GM12891 (cell line): ENCODE measurements at places on chromosomes 16 and 17.

GRCh38 chr17:17154981-17155380 is 51.2 kb downstream of the PLD6 start:
- no peak for DNase-seq

DNA sequence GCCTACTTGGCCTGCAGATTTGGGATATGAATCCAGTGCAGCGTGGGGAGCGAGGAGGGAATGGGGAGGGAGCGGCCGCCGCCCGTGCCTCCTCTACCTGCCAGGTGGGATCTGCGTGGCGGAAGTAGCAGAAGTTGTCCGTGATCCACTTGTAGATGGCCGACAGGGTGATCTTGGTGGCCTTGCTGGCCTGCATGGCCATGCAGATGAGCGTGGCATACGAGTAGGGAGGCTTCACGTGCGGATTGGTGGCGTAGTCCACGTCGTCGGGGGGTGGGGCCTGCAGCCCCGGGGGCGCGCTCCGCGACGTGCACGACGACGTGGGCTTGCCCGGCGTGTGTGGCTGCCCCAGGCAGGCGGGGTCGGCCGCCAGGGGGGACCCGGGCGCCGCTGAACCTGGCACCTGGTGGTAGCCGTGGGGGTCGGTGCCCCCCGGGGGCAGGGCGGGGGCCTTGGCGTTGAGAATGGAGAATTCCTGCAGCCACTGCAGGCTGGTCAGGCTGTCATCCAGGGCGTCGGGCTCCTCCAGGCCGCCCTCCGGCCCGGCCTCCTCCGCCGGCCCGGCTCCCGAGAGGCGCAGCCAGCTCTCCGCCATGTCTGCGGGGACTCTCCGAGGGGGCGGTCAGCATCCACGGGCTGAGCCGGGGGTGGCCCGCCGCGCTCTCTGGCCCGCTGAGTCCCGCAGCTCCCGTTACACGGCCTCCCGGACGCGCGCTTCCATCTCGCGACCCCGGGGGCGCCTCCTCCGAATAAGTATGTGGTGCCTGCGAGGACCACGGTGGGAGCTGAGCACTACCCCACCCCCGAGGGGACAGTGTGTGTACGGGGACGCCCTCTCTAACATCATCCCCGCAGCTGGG is 1.0 kb downstream of the FOXJ1 start:
- peak; percentile 76 for DNase-seq

GRCh38 chr17:10327640-10328039 is 45.2 kb downstream of the MYH13 start:
- DNase-seq = peak; percentile 71

DNA sequence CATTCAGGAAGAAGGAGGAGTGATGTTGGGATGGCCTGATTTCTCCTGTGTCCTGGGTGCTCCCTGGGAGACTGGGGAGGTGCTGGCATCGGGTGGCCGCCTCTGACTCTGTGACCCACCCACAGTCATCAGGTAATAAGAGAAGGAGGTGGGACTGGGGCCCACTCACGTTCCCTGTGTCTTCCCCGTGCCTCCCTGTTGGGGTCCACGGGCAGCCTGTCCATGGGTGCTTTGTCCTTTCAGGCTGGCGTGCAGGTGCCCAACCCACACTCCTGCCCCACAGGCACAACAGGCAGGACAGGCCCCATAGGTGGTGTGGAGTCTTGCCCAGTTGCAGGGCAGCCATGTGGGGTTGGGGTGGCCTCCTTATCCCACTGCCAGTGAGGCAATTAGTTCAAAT is 4.0 kb downstream of the DEF8 start:
- DNase-seq = no peak

DNA sequence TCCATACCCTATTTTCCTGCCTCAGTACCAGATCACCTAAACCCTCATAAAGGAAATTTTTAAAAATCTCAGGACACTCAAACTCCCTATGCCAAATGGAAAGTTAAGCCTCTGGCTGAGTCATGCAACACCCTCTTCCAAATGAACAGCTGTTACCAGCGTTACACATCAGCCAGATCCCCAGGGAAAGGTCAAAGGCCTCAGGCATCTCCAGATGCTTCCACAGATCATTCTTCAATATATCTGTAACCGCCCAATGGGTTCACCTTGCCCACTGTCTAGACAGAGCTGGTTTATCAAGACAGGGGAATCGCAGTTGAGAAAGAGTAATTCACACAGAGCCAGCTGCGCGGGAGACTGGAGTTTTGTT is 29.1 kb upstream of the SHCBP1 start:
- no peak for DNase-seq

DNA sequence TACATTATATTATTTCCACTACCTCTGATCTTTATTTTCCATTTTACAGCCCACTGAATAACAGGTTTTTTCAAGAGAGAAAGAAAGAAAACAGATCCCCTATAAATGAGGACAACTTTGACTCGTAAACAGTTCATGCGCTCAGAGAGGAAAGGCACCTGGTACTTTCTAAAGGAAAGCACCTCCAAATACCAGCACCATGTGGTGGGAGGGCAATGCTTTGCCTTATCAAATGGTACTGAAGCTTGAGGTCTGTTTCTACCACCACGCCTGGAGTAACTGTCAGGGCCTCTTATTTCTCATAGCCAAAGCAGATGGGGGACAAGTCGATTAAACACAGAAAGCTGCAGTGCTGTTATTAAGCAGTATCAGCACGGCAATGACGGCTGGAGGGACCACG is 510.3 kb upstream of the ZFHX3 start:
- no peak for DNase-seq

DNA sequence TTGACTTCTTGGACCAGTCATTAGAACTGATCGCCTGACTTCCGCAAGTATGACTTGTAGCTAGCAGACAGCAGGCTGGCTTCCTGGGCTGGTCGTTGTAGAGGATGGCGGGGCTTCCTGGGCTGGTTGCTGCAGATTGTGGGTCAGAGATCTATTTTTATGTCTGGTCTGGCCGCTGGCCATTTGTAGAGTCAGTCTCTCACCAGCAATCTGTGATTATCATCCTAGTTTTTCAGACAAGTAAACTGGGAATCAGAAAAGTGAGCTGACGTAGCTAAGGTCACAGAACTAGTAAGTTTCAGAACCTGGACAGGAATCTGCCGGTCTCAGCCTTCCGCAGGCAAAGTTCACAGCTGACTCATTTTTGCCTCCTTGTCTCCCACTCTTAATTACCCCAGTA is 19.1 kb downstream of the GPR142 start:
- DNase-seq = no peak

- no peak for DNase-seq
Observed at GRCh38 chr16:3348547-3349167, 7.0 kb upstream of the OR2C1 start.

- DNase-seq = no peak
Observed at GRCh38 chr17:77006971-77007649, 133.7 kb upstream of the SEC14L1 start.

GRCh38 chr16:52552643-52553042 is 5.7 kb upstream of the TOX3 start:
- no peak for DNase-seq

GRCh38 chr16:79107301-79107700 is 493.2 kb downstream of the MAF start:
- no peak for DNase-seq

- no peak for DNase-seq
Observed at GRCh38 chr17:67427424-67427823, 50.3 kb downstream of the PITPNC1 start.

- DNase-seq = no peak
Observed at GRCh38 chr17:40564883-40565768, at the start of gene CCR7. Gene CCR7, minus strand, starts transcription at chr17:40565472. Its CDS starts 63 bp downstream, at chr17:40565409.

DNA sequence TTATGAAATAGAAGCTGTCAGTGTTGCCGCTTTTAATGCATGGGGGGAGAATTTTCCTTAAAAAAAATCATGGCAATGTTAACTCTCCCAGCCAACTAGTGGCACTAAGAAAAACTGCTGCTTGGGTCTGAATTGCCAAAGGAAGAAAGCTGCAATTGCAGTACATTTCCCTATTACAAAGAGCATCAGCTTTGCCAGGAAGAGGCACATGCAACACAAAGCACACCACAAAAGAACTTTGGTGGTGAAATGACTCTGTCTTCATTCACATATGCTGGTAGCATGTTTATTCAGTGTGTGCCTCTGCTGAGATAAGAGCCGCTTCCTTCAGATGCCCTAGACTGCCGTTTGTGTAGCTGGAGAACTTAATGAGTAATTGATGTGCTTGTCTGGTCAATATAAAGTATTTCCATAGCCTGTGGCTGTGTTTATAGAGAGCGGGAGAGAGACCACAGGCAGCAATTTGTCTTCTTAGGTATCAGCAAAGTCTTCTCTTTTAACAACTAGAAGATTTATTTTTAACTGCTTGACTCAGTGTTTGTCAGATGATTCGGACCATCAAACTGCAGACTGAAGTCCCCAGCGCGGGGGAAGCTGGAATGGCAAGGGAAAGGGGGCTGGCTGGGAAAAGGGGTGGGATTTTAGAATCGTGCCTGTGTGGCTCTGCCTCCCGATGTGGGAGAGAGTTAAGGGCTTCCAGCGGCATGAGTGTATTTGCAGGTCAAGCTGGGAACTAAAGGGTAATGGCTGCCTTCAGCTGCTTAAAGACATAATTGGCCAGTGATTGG is 115.1 kb downstream of the MRTFB start:
- no peak for DNase-seq

- no peak for DNase-seq
Observed at GRCh38 chr16:2675714-2676113, 6.6 kb upstream of the KCTD5 start.

- no peak for DNase-seq
Observed at GRCh38 chr17:13537871-13538643, 63.7 kb downstream of the HS3ST3A1 start.

GRCh38 chr16:80993834-80994233 is 12.9 kb downstream of the CMC2 start:
- DNase-seq = no peak

GRCh38 chr16:63061319-63061718 is 1025.1 kb upstream of the CDH8 start:
- DNase-seq = no peak

DNA sequence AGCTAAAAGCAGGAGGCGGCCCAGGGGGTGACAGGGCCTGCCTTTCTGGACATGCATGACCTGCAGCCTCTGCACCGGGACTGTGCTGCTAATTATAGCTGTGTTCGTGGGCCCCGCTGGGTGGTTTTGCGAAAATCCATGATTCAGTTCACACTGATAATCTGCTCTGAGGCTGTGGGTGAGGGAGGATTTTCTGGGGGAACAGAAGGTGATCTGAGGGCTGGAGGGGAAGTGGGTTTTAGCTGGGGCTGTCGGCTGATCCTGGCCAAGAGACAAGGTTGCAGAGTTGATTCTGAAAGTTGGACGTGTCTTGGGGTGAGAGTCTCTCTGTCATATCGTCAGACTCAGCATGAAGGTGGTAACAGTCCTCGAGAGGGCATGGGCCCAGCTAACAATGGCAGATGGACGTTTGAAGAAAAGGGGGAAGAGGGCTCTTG is 187.5 kb upstream of the ZNF469 start:
- no peak for DNase-seq

GRCh38 chr17:40541060-40541872 is 24.0 kb downstream of the CCR7 start:
- no peak for DNase-seq

GRCh38 chr16:27500801-27501200 is 48.9 kb downstream of the GTF3C1 start:
- DNase-seq = no peak

DNA sequence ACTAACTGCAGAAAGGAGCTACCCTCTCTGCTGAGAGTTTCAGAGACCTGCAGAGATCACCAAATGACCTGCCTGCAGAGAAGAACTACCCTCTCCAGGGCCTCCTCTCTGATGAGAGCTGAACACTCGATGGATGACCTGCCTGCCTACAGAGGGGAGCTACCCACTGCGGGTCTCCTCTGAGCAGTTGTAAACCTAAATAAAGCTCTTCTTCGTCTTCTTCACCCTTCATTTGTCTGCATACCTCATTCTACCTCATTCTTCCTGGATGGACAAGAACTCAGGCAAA is 24.2 kb downstream of the SSH2 start:
- DNase-seq = no peak

DNA sequence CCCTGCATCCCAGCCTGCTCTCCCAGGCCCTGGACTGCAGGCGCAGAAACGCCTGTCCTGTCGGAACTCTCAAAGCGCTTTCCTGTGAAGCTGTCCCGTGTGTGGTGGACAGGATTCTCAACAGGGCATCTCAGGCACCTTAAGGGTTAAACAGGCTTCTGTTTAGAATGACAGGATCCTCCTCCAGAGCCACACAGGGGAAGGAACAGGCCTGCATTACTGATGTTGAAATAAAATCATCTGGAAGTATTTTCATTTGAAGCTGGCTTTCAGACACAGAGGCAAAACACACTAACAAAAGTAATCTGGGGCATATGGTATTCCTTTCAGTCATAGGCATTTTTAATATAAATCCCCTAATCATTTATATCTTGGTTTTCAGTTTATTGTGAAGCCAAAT is 7.4 kb downstream of the HS3ST3A1 start:
- no peak for DNase-seq

DNA sequence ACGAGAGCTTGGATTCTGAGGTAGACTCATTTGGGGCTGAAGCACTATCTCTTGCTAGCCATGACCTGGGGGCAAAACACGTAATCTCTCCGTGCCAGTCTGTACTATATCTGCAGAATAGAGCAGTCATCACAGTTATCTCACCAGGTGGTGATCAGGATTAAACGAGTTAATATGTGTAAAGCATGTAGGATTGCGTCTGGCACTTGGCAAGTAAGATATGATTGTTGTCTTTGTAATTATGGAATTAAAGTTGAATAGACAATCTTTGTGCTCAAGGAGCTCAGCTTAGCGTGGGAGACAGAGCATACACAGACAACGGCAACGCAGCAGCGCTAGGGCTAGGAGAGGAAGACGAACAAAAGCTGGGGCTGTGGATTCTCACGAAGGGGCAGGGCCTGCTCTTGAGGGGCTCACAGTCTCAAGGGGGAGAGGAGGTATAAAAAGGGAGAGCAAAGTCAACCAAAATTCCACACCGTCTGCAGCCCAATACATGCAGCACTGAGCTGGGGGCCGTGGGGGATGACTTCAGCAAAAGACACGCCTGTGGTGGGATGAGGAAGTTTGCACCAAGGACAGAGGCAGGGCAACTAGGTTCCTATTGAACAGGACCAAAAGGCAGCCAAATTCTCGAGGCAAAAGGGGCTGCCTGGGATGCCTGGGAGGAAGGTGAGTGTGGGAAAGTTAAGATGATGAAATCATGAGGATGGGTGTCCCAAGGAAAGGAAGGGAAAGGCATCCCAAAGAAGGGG is 68.6 kb downstream of the SDK2 start:
- DNase-seq = no peak

DNA sequence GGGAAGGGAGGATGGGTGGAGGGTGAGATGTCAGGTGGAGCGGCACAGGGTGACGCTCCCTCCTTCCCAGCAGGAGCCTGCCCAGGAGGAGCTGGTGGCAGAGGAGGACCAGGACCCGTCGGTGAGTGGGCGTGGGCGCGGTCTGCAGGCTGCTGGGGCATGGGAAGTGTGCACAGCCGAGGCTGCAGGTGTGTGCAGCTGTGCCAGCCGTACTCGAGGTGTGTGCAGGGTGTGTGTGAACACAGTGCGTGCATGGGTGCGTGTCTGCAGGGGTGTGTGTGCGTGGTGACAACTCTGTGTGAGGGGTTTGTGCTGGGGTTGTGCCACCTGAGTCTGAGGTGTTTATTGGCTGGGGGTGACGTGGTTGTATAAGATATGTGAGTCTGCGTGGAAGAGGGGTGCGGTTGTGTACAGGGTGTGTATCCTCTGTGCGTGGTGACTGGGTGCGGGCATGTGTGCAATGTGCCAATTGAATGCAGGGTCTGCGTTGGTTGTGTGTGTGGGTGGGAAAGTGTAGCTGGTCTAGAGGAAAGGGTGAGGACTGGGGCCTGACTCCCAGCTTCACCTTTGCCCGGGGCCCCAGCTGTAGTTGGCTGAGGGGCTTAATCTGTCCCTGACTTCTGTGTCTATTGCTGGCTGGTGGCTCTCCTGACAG is 670 bp downstream of the TNFSF12 start:
- DNase-seq = peak; percentile 31

- peak; percentile 51 for DNase-seq
Observed at GRCh38 chr17:68011199-68011665, 15.0 kb upstream of the C17orf58 start.
